ENCODE measurements at places on chromosomes 3 and 15.

DNA sequence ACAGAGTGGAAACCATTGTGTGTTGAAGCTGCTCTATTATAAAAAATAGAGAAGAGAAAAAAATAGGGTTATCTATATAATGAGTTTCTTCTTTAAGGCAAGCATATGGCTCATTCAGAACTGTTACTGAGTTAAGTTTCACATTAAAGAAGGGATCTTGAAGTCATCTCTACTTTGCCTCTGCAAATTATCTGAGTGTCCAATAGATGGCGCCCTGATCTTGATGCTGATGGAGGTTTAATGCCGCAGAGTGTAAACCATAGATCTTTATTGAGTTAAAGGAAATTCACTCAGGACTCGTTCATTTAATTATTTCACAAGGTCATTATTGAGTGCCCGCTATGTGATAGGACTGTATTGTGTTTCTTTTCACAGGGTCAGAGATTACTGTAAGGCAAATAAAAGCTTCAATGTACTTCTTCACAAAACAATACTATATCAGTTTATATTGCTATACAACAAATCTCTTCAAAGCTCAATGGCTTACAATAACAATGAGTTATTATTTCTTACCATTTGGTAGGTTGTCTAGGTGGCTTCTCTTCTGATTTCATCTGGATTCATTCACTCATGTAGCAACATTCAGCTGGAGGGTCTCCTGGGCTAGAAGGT is 171.4 kb downstream of the NSUN3 start:
- no peak for DNase-seq

DNA sequence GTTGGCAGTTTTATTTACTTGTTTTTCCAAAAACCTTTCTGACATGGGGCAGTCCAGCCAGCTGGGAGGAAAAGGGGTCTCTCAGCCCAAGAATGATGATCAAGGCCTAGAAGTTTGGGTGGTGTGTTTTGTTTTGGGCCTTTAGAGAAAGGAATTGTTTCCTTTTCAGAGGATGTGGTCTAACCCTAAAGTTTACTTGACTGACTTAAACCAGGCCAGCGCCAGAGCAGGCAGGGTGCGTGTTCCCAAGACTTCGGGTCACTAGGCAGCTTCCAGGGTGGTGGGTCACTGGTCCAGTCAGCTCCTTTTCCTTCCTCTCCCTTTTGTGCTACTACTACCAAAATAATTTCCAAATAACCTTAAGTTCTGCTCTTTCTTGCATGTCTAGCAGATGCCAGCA is 4.9 kb downstream of the FLNB start:
- no peak for DNase-seq

DNA sequence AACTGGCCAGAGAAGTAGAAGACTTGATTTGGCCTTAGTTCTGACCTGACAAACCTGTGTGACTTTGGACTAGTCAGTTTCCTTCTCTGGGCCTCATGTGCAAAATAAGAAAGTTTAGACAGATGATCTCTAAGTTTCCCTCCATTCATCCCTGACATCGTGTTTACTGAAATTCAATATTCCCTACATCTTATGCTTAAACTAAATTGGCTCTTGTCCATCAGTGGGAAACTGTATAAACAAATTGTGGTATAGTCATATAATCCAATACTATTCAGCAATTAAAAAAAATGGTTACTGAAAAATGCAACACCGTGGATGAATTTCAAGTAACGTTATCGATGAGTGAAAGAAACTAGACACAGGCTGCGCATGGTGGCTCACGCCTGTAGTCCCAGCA is 64.4 kb upstream of the HRH1 start:
- DNase-seq = no peak

DNA sequence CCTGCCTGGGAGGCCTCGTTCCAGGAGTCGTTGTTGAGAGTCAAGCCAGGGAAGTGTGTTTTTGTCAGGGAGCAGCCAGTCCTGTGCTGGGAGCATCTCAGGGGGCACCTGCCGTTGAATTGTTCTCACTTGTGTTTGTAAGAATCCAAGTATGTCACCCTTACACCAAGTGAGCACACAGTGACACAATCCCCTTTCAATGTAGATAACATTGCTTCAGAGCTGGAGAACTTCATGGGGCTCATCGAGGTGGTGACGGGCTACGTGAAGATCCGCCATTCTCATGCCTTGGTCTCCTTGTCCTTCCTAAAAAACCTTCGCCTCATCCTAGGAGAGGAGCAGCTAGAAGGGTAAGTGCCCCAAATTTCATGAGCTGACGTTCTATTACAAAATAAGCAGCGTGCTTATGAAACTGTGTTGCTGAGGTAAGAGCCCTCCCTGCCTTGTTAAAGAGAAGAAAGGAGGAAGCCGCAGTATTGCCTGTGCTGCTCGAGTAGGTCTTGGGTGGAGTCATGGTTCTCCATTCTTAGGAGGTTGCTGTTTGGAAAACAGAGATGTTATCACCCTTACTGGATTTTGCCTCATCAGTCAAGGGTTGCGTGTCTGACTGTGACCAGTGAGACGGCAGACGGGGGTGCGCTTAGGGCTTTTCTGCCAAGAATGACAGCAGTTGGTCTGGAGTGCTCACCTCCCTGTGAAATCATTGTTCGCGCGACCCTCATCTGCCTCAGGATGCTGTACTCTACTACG is 108.1 kb downstream of the PGPEP1L start:
- no peak for DNase-seq

DNA sequence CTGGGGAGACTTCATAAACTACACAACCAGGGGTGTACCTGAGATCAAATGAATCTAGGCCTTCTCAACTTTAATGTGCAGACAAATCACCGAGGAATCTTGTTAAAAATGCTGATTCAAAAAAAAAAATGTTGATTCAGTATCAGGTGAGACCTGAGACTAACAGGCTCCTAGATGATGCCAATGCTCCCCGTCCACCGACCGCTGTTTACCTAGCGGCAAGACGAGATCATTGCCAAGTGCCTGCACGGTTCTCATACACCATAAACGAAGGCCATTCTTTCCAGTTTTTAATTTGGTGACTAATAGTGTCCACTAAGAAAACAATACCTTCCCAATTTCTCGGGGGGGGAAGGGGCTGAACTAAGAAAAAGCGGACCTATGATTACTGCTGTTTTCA is 2.5 kb upstream of the FSIP1 start:
- no peak for DNase-seq

GRCh38 chr3:188154014-188154808 is at the start of gene LPP:
Gene LPP (plus strand): TSS chr3:188154157. CDS start chr3:188406121, 251,964 bp downstream.
- peak; percentile 45 for DNase-seq

DNA sequence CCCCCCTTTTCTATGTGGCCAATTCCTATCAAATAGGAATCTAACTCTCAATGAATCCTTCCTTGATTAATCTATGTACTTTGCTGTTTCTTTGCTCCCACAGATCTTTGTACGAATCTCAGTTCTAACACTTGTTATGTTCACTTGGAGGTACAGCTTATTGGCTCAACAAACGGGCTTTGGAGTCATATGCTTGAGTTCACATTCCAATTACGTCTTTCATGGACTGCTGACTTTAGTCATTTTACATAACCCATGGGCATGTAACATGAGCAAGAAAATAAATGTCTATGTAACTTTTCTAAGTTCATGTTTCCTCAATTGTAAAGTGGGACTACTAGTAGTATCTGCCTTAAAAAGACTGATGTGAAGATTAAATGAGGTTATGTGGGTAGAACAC is 123.2 kb upstream of the TBC1D5 start:
- no peak for DNase-seq

DNA sequence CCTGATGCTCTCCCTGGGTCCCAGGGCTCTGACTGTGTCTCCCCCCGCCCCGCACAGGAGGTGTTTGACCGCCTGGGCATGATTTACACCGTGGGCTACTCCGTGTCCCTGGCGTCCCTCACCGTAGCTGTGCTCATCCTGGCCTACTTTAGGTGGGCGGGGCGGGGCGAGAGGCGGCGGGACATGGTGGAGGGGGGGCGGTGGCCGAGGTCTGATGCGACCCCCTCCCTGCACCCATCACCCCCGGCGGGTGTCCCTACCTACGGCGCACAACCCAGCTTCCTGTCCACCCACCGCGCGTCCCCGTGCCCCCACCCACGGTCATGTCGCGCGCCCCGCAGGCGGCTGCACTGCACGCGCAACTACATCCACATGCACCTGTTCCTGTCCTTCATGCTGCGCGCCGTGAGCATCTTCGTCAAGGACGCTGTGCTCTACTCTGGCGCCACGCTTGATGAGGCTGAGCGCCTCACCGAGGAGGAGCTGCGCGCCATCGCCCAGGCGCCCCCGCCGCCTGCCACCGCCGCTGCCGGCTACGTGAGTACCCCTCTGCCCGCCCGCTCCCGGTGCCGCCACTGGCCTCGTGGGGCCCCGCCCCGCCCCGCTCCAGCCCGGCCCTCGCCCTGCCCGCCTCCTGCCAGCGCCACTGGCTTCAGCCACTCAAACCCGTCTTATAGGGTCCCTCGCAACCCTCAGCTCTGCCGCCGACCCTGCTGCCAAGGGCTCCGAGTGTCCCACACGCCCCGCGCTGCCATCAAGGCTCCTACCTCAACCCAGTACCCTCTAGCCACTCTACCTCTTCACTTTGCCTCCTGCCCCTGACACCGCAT is 21.0 kb downstream of the PTH1R start:
- DNase-seq = no peak
